ENCODE measurements at places on chromosomes 4 and X.

- no peak for DNase-seq
These were observed 36.3 kb upstream of the AREG start for GRCh38 chr4:74408639-74409038.

- DNase-seq, result no peak
These were observed 777 bp upstream of the CASK start for GRCh38 chrX:41923978-41924683.

- DNase-seq, result no peak
These were observed 29.0 kb downstream of the CHST7 start for GRCh38 chrX:46602468-46603102.

- no peak for DNase-seq
These were observed 231.9 kb downstream of the STPG2 start for GRCh38 chr4:97911236-97911906.

DNA sequence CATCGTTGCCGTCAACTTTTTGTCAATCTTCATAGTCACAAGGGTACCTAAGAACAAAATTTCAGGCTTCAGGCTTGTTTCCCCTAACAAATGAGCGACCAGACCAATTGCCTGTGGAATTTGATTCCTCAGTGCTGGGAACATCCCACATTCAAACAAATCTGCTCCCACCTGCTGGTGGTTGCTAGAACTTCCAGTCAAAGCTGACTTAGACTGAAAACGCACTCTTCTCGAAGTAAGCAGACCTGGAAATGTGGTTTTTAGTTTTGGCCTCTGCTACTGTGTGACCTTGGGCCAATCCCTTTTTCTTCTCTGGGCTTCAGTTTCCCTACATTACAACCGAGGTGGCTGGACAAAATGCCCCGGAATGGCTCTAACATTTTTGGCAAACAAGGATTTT, 1.8 kb upstream of the GABRQ start:
- DNase-seq, result no peak

DNA sequence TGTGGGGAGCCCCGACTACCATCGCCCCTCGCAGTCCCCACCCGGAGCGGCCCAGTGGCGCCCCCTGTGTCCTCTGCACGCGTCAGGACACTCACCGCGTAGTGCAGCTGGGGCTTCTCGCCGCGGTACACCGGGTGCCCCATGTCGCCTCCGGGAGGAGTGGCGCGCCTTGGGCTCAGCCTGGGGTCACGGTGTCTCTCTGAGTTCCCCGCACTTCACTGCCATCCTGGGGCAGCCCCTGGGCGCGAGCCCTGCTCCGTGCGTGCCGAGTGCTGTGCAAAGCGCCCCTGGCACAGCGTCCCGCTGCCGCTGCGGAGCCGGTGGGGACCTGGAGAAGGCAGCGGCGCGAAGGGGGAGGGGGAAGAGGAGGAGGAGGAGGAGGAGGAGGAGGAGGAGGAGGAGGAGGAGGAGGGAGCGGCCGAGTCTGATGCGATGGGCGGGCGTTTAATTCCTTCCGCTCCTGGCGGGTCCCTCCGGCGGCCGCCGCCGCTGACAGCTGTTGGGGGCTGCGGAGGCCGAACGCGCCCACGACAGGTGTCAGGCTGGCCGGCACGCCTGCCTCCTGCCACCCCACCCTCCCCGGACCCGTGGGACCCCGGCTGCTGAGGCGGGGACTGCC, 134.3 kb downstream of the AMELX start:
- no peak for DNase-seq

DNA sequence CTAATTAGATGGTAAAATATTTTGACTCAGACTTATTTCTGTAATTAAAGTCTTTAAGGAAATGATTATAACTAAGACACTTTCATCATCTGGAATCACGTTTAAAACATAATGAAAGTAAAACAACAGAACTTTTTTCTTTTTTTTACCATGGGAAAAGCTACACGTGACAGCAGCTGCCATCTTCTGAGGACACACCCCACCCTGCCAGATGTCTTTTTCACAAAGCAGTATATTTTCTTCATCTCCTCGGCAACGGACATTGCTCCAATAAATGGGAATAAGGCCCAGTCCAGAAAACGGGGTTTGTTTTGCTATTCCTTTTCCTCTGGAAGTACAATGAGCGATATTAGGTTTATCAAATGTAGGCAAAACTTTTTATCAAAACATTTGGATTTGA, 17.5 kb downstream of the PRSS12 start:
- DNase-seq, result no peak

DNA sequence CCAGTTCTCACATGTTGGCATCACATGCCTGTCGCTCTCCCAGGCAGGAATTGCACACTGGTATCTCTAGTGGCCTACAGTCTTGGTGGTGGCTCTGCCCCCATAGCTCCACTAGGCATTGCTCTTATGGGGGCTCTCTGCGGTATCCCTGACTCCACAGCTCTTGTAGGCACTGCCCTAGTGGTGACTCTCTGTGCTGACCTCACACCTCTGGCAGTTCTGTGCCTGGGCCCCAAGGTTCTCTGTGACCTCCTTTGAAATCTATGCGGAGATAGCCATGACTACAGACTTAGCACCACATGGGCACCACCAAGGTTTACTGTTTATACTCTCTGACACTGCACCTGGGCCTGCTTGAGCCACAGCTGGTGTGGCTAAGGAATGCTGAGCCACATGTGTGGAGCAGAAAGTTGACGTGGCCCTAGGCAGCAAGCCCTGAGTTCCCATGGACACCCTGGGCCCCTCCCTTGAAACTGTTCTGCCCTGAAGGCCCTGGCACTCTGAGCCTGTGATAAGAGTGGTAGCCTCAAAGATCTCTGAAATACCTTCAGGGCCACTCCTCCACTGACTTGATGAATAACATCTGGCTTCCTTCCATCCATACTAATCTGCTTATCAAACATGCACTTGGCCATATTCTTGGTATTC, 8.0 kb downstream of the SLC9B1 start:
- DNase-seq, result no peak

- no peak for DNase-seq
These were observed 213.1 kb upstream of the MID1 start for GRCh38 chrX:10833299-10834169.

DNA sequence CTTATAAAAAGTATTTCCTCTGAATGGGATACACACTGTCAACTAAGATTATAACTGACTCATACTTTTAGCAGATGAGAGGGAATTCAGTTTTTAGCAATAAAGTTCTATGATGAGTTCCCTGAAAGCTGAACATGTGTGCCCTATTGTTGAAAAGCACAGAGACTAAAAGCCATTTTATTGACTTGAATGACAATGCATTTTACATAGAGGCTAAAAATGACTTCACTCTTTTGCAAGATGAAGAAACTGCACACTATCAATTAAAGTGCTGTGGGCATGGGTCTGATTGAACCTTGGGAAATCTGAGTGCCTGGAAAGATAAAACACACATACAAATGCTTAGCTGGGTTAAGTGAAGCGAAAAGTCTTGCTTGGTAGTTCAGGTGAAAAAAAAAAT, 633.4 kb downstream of the PDHA2 start:
- DNase-seq, result no peak

GRCh38 chr4:21470535-21470934, 478.0 kb downstream of the KCNIP4 start:
- no peak for DNase-seq

DNA sequence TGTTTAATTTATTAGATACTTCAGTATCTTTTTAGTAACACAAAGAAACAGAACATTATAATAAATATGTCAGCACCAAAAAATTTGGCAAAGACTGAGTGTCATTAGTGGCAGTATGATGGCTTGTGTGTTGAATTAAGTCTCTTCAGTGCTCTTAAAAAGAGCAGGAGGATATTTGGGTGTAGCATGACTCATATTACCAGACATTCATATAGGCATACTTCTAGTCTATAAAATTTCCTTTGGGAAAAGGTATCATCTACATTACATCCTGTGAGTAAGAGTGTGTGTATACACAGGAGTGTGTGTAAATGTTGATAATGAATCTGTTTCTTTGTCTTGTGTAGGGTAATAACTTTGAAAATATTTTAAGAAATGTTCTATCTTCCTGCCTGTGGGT, 135.7 kb downstream of the CNKSR2 start:
- DNase-seq, result no peak

GRCh38 chrX:16100673-16101072, 22.7 kb upstream of the GRPR start:
- no peak for DNase-seq

DNA sequence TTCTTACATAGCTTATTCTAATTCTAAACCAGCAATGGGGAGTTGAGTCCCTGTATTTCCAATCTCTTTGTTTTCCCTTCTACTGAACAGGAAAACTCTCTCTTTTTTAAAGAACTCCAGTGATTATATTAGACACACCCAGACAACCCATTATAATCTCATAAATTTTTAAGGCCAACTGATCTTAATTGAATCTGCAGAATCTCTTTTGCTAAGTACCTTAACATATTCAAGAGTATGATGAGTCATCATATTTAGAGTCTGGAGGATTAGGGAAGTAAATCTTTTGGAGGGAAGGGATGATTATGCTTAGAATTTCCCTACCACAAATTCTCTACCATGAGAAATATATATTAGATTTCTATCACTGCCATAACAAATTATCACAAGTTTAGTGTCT, 705.1 kb downstream of the CENPC start:
- DNase-seq, result no peak

DNA sequence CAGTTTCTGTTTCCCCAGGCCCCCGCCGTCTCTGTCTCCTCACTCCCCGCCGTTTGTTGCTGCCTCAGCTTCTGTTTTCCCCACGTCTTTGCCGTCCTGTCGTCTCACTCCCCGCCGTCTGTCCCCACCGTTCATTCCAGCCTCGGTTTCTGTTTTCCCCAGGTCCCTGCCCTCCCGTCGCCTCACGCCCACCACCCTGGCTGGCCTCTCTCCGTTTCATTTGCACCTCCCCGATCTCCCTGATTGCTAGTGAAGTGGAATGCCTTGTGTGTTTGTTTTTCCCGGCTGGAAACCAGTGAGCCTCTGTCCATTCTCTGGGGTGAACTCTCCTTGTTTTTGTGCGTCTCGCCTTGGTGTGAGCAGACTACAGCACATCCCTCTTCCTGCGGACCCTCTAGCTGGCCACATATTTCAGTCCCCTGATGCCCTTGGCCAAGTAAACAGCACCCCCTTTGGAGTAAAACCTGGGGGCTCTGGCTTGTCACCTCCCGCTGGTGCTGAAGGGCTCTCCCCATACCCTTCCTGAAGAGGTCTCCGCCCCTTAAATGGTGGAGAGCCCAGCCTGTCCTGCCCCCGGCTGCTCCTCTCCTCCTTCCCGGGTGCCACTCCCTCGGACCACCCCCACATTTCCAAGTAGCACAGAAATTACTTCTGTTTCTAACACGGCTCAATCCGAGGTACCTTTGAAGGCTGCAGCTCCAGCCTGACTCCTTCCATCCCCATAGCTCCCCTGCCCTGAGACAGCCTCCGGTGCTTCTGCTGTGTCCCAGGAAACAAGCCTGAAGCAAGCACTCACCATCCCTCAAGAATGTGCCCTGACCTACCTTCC, 13.2 kb downstream of the TMEM175 start:
- DNase-seq, result no peak
